ENCODE measurements at places on chromosomes 1 and 21.

- no peak for DNase-seq
Measured at GRCh38 chr1:36083635-36084496, at the start of gene TEKT2. TSS of gene TEKT2 (plus strand) at chr1:36084094. CDS start at chr1:36084922, 828 bp downstream.

GRCh38 chr1:220526294-220526693, 1.6 kb upstream of the MARK1 start:
- no peak for DNase-seq

GRCh38 chr1:246689409-246690008, 34.7 kb upstream of the SCCPDH start:
- DNase-seq, result peak; percentile 9

DNA sequence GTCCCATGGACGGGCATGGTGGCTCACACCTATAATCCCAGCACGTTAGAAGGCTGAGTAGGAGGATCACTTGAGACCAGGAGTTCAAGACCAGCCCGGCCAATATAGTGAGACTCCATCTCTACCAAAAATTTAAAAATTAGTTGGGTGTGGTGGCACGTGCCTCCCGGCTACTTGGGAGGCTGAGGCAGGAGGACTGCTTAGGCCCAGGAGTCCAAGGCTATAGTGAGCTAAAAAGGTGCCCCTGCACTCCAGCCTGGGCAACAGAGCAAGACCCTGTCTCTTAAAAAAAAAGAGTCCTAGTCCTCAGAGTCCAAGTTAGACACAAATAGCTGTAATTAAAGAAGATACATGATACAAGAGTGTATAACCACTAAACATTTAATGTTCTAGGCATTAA, 20.1 kb downstream of the TRIT1 start:
- DNase-seq, result no peak

DNA sequence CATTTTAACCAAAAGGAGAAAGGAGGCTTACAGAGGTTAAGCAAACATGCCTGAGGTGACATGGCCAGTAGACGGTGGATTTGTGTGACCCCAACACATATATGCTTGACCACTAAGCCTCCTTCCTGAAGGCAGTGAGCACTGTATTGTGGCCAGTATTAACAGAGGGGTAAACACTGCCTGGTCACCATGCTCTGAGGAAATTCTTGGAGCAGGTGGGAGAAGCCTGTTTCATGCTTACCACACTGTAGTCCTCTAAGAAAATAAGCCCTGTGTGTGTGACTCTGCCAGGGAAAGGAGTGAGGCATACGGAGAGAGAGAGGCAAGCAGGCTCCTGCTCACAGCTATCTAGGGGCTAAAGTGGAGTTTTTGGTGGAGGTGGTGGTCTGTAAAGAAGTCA, 102.7 kb downstream of the KCND3 start:
- no peak for DNase-seq

GRCh38 chr1:37068897-37069296, 34.6 kb upstream of the GRIK3 start:
- no peak for DNase-seq

DNA sequence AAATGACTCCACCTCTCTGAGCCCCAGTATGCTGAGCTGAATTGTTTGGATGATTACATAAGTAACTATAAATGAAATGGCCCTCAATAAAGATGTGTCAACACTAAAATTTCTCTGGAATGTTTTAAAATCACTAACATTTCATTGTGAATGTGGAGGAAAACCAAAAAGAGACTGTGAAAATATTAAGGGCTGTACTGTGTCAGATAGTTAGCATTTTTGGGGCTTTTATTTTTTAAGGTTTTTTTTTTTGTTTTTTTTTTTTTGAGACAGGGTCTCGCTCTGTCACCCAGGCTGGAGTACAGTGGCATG, 6.3 kb downstream of the MYOC start:
- no peak for DNase-seq

DNA sequence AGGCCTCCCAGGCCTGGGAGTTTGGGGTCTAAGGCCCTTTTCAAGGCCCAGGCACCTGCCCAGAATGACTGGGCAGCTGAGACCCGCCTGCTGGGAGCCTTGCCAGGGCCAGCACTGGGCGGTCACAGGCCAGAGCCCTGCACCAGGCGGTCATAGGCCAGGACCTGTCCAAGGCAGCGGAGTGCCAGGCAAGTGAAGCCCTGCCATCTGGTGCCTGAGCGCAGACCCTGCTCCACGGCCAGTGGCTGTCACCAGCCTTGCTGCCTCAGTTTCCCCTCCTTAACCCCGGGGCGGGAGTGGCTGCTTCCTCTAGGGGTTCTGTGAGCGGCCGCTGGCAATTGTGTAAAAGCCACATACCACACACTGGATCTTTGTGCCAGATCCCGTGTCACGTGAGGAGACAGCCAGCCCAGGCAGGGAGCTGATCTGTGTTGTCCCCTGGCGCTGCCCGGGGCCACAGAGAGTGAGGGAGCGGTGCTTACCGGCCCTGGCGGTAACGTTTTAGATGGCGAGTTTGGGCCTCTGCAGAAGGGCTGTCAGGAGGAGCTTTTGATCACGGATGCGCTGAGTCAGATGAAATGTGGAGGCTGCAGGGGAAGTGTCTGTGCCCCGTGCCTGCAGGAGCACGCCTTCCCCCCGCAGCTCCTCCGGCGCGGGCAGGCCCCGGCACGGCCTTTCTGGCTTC, 4.6 kb downstream of the COL18A1 start:
- DNase-seq, result no peak

Measured in activated gamma-delta T cell treated with anti-CD3 and anti-CD28 coated beads, Interleukin-2, amount 50 U/mL, for 16 hours (primary cell).